ENCODE measurements at places on chromosomes 11 and 22. TPM values are rescaled to one million over a fixed set of nuclear protein-coding genes. Genes with fewer than 3 reads are reported as not detected.

GRCh38 chr11:17764446-17765218, 30.1 kb downstream of the KCNC1 start:
- DNase-seq: no peak

DNA sequence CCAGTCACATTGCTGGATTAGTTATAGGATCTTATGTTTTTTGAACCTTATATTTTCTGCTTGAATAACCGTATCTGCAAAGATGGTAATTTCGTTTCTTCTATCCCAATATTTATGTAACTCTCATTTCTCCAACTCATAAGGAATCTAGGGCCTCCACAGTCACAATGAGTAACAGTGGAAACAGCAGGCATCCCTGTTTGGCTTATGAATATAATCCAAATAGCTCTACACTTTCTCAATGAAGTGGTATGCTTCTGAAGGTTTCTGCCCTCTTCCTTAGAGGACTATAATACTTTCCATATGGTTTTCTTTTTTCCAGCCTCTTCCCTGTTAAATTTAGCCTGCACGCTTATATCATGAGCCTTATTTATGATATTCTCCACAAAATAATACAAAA, 16.5 kb downstream of the ATP6V1E1 start:
- no peak for DNase-seq

- DNase-seq: no peak
These were observed 67.2 kb downstream of the CECR2 start for GRCh38 chr22:17436382-17436980.

DNA sequence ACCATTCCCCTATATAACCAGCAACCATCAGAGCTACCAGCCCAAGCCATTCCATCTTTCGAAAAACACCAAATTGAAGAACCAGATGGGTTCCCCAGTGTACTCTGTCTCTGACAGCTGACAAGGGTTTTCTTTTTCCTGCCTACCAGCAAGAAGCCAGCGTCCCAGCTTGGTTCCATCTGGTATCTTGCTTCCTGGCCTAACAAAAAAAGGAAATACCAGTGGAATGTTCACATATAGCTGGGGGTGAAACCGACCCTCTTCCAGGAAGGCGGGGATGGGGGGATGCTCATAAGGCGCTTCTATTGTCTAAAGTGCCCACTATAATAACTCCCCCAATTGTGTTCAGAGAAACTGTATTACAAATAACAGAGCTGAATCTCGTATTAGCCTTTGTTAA, 172.3 kb downstream of the LDLRAD3 start:
- no peak for DNase-seq

DNA sequence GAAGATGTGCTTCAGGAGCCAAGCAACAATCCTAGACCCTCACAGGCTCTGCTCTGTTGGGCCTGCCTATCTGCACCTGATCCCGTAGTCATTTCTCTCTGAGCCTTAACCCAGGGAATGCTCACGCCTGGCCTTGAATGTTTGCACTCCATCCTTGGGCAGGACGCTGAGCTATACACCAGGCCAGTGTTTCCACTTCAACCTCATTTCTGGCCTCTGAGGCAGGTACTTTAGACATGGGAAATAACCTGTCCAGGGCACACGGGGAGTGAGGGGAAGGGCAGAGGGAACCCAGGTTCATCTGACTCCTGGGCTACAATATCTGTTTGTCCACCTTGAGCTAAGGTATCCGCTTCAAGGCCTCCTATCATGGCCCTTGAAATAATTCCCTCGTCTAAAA, 9.9 kb downstream of the RSPH14 start:
- no peak for DNase-seq

GRCh38 chr11:120054753-120055045, 83.2 kb downstream of the TRIM29 start:
- no peak for DNase-seq

SCN3B gene
- polyA plus RNA-seq: 0.84 TPM
